ENCODE measurements at places on chromosomes 6 and 20.

- DNase-seq: no peak
Observed at GRCh38 chr20:17896193-17896723, 72.3 kb downstream of the SNX5 start.

GRCh38 chr6:53347921-53348370 lies 804 bp downstream of the ELOVL5 start:
- DNase-seq: no peak

DNA sequence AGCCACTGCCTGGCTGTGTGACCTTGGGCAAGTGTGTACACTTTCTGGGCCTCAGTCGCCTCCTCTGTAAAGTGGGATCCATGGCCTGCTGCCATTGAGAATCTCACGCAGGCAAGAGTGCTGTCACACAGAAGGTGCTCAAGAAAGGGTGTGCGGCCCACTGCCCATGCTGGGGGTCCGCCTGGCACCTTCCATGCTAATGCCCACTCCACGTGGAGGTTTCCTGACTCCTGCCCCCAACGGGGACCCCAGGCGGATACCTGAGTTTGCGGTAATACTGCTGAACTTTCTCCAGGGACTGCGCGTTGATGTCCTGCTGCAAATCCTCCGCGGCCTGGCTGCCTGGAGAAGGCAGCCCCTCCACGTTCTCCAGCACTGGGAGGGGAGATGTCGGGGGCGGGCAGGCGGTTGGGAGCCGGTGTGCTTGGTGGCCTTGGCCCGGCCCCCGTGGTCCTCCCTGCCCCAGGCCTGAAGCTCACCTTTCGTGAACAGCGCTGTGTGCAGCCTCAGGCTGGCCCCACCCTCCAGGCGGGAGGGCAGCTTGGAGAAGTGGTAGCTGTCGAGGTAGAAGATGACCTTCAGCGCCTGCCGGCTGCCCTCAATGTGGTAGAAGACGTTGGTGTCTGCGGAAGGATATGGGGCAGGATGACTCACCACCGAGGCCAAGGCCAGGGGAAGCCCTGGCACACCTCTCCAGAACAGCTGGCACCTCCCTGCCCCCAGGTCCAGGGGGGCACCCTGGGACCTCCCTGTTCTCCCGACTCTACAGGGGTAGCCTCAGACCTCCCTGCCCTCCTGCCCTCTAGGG lies 195.6 kb downstream of the PREX1 start:
- DNase-seq: peak; percentile 78

- DNase-seq: no peak
Observed at GRCh38 chr6:52922161-52922560, 12.7 kb upstream of the GSTA3 start.

DNA sequence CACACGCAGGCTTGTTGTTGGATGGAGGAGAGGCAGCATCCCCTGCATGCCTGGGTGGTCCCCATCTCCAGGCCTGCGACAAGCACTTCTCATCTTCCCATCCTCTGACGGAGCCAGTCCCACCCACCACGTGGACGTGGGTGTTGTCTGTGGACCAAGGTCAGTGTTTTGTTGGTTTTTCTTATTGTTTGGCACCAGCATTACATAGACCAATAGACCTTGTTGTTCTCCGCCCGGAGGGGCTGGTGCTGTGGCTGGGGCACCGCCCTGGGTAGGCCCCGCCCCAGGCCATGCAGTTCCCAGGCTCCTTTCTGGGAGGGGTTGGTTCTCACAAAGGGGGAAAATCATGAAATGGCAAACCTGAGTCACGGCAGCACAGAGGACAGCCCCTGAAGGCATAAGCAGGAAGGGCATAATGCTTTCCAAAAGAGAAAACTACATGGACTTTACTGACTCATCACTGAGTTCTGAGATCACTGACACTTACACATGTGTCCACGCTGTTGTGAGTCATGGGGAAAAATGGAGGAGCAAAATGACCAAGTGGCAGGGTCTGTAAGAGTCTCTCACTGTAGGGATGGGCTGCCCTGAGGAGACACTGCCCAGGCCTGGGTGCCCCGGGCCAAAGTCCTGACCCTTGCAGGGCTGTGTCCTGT lies 90.8 kb downstream of the THBS2 start:
- DNase-seq: peak; percentile 87

DNA sequence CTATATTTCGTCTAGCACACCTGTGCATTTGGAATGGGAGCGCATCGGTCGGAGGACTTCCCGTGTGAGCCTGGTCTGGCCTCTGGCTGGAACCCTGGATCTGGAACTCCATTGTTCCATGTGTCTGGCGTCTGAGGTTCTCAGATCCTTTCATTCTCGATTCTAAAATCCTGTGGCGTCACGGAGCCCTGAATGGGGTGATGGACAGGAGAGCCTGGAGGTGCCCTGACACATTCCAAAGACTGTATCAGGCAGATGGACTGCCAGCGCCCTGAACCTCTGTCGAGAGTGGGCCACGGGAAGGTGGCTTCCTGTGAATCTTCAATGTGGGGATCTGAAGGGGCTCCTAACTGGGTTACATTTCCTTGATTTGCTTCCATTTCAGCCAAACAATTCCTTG lies 20.6 kb downstream of the MYH7B start:
- no peak for DNase-seq

GRCh38 chr20:1827974-1828785 lies 67.0 kb upstream of the SIRPA start:
- peak; percentile 89 for DNase-seq

Measured in RWPE2 (cell line).